ENCODE measurements at places on chromosomes 3 and 15.

- DNase-seq, result no peak
Measured at GRCh38 chr3:77468626-77469020, 428.7 kb downstream of the ROBO2 start.

GRCh38 chr3:157920822-157921700 is 185.2 kb downstream of the SHOX2 start:
- no peak for DNase-seq

- DNase-seq, result no peak
Measured at GRCh38 chr3:71446734-71447133, 136.8 kb downstream of the FOXP1 start.

DNA sequence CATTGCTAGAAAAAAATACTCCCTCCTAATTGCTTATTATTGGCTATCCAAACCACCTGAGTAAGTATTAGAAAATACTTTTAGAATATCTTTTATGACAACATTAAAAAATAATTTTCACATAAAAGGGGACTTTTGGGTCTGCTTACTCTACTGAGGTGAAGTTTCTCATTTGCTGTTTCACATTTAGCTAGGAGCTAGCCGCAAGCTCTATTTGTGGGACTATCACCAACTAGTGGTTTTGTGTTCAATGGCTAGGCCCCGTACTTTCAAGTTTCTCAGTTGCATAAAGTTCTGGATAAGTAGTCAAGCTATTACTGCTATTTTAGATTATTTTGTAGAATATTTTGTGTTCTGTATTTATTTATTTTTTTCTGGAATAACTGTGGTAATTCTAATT is 244.2 kb upstream of the SLITRK3 start:
- no peak for DNase-seq

DNA sequence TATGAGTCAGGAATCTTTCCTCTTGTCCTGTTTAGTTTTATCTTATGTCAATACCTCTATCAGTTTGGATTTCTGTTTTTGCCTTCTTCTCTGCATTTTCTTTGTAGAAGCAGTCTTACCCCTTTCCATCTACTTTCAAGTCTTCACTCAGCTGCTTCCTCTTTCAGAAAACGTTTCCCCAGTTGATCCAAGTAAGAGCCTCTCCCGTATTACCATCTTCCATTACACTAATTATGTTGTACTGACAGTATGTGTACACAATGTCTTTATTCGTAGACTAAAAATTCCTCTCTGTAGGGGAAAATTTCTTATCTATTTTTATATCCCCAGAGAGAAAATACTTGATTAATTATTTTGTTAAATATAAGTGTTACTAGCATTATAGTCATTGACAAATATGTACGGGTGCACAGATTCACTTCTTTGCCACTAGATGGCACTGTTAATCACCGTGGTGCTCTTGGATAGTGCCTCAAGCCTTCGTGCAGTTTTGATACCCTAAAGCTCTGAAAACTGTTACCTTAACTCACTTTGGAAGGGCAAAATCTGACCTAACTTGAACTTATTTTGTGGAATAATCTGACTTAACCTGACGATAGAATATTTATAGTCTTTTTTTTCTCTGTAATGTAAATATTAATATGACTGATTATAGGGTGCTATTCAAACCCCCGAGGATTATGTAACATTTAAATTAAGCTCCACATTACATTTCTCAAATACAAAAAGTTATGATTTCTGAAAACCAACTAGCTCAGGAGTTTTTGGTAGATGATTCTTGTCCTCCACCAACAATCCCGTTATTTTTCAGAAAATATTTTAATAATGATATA is 74.2 kb upstream of the POU1F1 start:
- DNase-seq, result no peak

DNA sequence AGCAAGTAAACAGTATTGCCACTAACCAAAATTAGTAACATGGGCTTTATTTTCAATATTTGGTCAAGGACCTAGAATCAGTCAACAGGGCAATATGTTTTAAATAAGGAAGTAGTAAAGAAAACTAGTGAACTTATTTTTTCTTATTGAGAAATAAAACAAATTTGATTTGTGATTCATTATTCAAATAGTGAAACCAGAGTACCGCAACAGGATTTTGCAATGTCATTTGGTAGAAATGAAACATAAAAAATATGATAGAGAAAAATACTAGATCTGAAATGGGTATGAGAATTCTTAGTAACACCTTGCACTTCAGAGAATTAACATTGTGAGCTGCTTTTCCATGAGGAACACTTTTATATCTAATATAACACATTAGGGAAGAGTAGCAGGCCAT is 291.8 kb upstream of the GBE1 start:
- no peak for DNase-seq

GRCh38 chr3:58470363-58471024 is 21.4 kb upstream of the KCTD6 start:
- DNase-seq, result no peak

GRCh38 chr3:9820946-9821345 is 10.9 kb downstream of the TTLL3 start:
- DNase-seq, result no peak

- DNase-seq, result no peak
Measured at GRCh38 chr15:33125894-33126537, 68.5 kb downstream of the FMN1 start.

GRCh38 chr3:100535610-100535943 is 43.2 kb downstream of the TMEM45A start:
- DNase-seq, result no peak

DNA sequence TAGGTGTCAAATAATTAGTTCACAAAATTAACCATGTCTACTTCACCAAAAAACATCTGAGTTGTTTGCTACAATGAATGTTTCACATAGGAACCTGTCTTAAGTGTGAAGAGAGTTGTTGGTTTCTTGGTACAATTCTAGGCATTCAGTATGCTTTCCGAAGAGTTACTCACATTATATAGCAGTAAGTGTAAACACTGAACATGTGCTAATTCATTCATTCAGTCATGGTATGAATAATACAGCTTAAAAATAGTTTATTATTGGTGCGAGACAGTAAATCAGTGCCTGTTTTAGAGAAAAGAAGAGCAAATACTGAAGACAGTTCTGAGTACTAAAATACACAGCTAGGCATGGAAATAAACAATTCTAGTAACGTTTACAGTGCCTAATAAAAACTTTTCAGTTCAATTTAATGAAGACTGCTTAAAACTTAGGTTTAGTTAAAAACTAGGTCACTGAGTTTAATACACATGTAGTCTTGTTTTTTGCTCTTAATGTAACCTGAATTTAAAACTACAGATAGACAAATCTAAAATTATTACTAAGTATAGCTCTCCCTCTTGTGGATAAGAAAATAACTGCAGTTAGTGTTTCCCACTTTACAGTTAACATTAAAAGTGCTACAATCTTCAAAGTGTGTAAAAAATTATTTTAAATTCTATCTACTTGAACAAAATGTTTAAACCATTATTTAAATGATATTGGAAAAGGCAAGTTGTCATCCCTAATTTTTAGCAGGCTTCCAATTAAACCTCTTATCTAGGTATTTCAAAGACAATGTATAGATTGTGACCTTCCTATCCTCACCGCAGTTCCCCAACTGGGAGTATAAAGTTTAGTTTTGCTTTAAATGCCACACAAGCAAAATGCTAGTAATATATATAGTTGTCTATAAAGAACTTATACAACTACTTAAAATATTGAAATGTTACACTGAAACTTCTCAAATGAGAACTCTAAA is 20.1 kb upstream of the ZCWPW2 start:
- no peak for DNase-seq

DNA sequence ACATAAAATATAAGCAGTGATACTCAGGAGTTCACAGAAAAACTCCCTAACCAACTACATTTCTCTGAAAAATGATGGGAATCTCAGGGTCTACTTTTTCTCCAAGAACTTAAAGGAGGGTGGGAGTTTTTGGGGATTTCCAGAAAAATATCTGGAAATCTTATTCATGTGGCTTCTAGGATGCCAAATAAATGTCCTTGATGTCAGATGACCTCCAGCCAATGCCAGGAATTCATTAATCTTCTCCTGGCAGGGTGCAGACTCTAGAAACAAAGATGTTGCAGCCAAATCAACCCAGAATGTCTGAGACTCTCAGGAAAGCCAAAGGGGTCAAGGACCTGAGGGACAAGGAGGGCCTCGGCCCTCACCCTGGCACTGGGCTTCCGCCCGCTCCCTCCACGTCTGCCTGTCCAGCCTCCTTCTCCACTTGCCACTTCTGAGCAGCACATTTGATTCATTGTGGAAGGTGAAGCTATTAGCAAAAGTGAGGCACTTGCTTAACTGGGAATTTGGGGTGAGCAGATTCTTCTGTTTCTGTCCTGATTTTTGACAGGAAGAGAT is 61.9 kb upstream of the HEG1 start:
- no peak for DNase-seq

DNA sequence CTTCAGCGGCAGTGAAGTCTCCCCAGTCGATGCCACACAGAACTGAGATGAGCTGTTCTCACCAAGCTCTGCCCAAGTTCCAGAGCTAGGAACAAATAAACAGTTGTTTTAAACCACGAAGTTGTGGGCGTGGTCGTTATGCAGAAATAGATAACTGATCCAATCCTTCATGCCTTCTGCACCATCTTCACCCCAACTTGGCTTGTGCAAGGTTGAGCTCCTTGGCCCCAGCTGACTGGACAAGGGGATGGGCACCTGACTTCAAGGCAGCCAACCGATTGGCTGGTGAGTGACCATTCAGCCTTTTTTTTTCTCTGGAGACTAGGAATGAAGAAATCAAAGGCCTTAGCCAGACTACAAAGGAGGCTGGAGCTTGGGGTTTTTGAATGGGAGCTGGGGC is 23.9 kb downstream of the LINGO1 start:
- no peak for DNase-seq

- no peak for DNase-seq
Measured at GRCh38 chr3:197682713-197683112, 54.0 kb downstream of the RUBCN start.

GRCh38 chr3:32354362-32354778 is 37.3 kb upstream of the CMTM7 start:
- no peak for DNase-seq

DNA sequence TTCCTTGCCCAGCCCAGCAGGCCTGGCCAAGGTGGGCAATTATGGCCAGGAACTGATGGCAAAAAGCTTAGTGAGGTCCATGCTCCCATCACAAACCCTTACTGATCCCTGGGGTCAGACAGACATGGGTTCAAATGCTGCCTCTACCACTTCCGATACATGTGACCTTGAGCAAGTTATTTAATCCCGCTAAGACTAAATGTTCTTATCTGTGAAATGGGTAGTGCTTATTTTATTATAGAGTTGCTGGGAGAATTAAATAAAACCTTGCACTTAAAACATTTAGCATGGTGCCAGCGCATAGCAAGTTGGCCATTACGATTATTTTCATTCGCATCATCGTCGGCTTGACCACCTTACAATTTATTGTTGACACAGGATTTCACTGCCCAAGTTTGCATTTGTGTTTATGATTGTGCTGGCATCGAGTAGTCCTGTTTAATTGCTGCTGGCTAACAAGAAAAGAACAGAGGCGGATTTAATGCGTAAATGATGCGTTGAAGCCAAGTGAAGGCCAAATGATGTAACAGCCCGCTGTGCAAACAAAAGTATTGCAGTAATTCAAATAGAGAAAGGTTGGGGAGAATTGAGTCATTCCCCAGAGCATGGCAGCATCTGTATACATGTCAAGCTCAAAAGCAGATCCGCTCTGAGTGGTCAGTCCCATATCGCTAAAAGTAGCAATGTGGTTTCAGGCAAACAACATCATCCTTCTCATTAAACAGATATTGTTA is 7.3 kb upstream of the FURIN start:
- DNase-seq, result no peak

DNA sequence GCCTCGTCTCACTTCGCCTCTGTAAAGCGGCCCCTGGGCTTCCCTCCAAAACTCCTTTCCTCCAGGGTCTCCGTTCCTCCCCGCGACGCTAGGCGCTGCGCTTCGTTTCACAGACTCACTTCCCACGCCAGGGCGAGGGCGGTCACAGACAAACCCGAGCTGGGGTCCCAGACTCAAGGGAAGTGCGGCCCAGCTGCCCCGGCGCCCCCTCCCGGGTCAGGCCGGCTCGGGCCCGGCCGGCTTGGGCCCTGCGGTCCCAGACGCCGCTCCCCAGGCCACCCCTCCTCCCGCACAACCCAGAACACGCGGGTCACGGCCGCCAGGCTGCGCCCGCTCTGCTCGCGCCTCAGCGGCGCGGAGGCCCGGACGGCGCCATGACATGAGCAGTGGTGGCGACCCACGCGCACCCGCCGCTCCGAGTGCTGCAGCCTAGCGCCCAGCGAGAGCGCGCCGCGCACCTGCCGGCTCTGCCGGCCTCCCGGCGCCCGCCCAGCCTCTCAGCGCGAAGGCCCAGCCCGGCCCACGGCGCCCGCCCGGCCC is 547 bp downstream of the NUP210 start:
- DNase-seq, result peak; percentile 47

GRCh38 chr3:128508852-128509251 is 15.9 kb upstream of the GATA2 start:
- no peak for DNase-seq

GRCh38 chr3:158213461-158213860 is 103.6 kb downstream of the RSRC1 start:
- no peak for DNase-seq

- DNase-seq, result no peak
Measured at GRCh38 chr3:45988804-45989203, 6.8 kb downstream of the FYCO1 start.

- no peak for DNase-seq
Measured at GRCh38 chr3:149216193-149216869, 5.3 kb downstream of the CP start.

GRCh38 chr15:29645841-29646240 is 176.4 kb downstream of the TJP1 start:
- no peak for DNase-seq

DNA sequence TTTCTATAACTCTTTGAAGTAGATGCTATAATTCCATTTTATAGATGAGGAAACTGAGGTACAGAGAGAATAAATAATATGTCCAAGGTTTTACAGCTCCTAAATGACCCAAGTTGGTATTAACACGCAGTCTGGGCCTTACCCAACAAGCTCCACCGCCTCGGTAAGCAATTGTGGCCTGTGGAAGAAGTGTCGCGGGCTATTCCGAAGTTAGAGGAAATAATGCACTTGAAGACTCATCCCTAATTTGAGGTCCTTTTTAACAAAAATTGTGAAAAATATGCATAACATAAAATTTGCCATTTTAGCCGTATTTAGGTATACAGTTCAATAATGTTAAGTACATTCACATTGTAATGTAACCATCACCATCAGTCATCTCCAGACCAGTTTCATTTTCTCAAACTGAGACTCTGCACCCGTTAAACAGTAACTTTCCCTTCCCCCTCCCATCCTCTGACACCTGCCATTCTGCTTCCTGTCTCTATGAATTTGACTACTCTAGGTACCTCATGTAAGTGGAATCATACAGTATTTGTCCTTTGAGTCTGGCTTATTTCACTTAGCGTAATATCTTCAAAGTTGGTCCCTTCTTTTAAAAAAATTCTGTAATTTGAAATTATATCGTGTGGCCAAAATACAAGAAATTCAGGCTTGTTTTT is 18.2 kb downstream of the IDH3A start:
- DNase-seq, result no peak

- no peak for DNase-seq
Measured at GRCh38 chr3:16994854-16995525, 110.2 kb downstream of the PLCL2 start.
